Right forelimb (tissue), 1 donor: ENCODE measurements at places on chromosomes 6 and 20.

- no peak for DNase-seq
Observed at GRCh38 chr20:8399947-8400346, 267.9 kb downstream of the PLCB1 start.

GRCh38 chr20:22339091-22339881 is 245.1 kb downstream of the FOXA2 start:
- no peak for DNase-seq

GRCh38 chr6:135962731-135963130 is 111.2 kb downstream of the PDE7B start:
- no peak for DNase-seq

GRCh38 chr6:83190626-83191025 is 2.4 kb downstream of the PGM3 start:
- DNase-seq, result no peak

DNA sequence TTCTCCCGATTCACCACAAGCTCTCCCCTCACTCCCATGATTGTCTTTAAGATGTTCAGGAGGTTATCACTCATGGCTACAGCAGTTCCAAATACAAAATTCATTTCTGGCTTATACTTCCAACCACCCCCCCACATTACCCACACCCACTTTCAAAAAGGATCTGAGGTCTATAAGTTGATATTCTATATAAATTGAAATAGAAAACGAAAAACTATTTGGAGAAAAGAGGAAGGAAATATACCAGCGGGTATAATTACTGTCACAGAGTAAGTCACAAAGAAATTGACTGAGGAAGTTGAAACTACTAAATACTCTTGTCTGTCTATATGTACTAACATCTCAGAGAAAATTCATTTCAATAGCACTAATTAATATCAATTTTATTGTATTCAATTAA is 112.7 kb upstream of the TNFAIP3 start:
- DNase-seq, result no peak

GRCh38 chr6:111841822-111842221 is 31.4 kb downstream of the FYN start:
- no peak for DNase-seq

DNA sequence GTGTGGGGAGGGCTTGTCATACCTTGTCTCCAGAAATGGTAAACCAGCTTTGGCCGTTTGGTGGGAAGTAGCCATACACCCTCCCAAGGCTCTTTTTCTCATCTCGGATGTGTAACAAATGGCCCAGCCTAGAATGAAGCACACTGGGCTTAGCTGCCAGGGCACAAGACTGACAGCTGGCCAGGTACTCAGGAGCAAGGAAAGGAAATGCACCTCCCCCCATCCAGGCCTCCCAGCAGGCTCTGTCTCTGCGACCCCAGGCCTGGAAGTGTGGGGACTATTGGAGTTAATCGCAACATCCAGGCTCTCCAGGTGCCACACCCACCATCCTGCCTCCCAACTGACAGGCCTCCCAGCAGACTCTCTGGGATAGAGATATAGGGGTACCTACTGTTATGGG is 43.0 kb downstream of the MRS2 start:
- no peak for DNase-seq

GRCh38 chr20:37856932-37857660 is 45.8 kb upstream of the VSTM2L start:
- no peak for DNase-seq

DNA sequence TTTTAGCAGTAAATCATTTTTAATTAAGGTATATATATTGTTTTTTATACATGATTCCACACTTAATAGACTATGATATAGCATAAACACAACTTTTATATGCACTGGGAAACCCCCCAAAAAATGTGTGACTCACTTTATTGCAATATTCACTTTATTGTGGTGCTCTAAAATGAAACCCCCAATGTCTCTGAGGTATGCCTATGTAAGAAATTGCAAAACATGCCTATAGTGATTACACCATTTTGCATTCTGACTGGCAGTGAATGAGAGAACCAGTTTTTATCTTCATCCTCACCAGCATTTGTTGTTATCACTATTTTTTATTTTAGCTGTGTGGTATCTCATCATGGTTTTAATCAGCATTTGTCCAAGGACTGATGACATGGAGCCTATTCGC is 8.5 kb upstream of the CST11 start:
- DNase-seq, result no peak

DNA sequence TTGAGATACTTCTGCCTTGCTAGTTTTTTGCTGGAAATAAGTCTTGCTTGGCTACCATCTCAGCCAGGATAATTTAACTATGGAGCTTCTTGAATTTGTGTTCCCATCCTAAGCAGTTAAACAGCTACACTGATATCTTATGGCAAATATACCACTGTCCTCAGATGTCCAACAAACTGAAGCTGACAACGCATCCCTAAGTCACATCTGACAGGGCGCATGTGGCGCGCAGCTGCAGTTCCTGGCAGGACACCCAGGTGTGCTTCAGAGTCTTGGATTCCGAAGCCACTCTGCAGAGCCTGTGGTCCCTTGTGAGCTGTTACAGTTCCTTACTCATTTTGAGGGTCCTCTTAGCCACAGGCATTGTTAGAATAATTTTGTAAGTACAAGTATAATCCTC is 127.9 kb downstream of the WDR27 start:
- no peak for DNase-seq

GRCh38 chr6:75850026-75850833 is 101.2 kb downstream of the MYO6 start:
- DNase-seq, result no peak

DNA sequence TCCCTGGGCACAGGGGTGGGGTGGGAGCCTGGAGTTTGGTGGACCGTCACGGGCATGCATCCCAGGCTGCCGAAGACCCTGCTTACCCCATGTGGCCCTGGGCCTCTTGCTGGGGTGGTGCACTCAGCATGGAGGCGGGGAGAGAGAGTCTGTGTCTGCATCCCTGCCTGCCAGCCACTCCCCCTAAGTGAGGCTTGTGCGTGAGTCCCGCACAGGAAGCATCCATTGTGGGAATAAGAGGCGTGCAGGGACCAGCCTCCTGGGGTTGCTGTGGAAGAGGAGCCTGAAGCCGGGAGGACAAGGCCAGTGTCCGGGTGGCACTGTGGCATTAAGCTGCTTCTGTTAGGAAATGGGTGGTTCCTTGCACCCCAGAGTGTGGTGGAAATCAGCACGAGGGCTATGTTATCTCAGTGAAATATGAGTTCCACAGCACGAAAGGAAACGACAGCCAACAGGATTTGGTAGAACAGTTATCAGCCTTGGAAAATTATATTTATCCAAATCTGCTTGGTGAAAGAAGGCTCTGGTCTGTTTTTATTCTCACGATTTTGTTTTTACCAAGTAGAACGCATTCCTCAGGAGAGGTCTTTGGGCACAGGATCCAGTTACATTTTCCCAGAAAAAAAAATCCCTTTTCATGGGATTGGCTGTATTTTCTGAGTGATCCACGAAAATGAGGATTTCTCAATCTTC is 35.7 kb downstream of the CDH4 start:
- no peak for DNase-seq

- no peak for DNase-seq
Observed at GRCh38 chr20:60494476-60494875, 536.3 kb downstream of the CDH26 start.

DNA sequence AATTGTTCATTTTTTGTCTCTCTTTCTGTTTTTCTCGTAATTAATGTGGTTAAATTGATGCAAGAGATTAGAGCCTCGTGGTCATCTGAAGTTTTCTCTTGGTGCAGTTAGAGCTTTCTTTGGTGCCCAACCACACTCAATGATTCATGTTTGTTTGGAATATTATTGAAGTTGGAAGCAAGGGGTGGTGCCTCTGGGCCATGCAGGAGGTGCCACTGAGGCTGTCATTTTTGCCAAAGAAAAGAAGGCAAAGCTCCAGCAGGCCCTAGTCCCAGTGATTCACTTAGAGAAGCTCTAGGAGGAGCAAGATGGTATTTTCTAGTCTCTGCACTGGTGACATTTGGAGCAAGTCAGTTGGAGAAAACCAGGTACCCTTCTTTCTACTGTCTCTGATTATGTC is 144.5 kb upstream of the RALGAPA2 start:
- DNase-seq, result no peak

GRCh38 chr6:53526000-53526399 is 18.9 kb downstream of the GCLC start:
- DNase-seq, result no peak

- DNase-seq, result no peak
Observed at GRCh38 chr20:23022849-23023248, 12.3 kb upstream of the SSTR4 start.

DNA sequence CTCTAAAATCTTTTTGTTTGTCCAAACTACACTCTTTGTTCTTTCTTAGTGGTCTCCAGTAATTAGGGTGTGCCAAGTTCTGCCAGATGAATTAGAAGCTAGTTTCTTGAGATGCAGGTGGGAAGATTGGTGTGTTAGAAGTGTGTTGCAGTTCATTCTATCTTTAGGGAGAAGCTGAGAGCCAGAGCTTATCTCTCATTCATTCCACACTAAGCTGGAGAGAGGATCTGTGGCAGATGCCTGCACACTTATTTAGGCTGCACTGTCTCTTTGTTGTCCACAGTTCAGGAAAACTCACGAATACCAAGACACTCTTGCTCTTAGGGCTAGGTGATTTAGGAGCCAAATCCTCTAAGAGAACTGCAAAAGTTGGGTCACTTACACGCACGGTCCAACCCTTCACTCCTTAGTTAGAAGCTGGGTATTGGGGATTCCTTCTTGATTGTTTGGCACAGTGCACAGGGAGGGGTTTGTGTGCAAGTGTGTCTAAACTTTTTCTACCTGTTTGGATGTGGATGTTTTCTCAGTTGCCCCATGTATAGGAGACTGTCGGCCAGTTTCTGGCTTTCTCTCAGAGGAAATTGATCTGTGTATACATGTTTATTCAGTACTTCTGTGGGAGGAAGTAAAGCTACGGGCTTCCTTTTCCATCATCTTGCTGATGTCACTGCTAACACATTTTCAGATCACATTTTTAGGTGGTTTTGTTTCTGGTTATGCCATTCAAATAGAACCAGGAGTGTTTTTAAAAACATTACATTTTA is 49.5 kb downstream of the SMAP1 start:
- DNase-seq, result no peak

GRCh38 chr20:16352321-16352720 is 220.9 kb downstream of the KIF16B start:
- DNase-seq, result no peak

- no peak for DNase-seq
Observed at GRCh38 chr6:21085211-21085610, 508.3 kb upstream of the SOX4 start.

DNA sequence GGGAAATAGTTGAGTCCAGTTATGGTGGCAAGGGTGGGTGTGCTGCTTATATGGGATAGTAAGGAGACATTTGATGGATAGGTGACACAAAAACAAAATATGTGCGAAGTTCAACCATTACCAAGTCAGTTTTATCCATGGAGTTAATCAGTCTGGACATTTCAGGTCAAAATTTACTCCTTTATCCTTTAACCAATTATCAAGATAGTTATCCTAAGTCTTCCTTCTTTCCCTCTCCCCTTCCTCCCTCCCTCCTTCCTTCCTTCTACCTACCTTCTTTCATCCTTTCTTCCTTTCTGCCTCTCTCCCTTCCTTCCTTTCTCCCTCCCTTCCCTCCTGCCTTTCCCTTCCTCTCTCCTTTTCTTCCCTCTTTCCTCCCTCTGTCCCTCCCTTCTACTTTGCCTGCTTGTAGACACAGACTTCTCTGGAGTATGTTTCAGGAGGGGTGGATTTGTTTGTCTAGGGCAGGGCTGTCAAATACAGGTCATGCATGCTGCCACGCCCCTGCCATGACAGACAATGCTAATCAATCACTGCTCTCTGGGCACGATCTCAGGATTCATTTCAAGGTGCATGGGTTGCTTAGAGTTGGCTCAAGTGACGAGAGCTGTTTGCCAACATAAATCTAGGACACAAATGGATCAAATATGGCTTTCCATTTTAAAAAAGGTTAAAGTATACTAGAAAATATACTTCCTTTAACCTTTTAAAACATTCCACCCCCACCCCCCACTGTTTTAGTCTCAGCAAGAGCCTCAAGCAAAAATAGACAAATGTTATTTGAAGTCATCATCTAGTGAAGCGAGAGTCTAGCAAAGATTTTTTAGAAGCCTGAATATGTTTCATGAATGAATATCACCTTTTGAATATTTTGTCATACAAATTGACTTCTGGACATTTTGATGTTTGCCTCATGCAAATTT is 281.6 kb upstream of the CITED2 start:
- no peak for DNase-seq

- no peak for DNase-seq
Observed at GRCh38 chr6:156725712-156726111, 51.5 kb upstream of the ARID1B start.

- DNase-seq, result no peak
Observed at GRCh38 chr6:15352845-15353244, 107.0 kb downstream of the JARID2 start.

DNA sequence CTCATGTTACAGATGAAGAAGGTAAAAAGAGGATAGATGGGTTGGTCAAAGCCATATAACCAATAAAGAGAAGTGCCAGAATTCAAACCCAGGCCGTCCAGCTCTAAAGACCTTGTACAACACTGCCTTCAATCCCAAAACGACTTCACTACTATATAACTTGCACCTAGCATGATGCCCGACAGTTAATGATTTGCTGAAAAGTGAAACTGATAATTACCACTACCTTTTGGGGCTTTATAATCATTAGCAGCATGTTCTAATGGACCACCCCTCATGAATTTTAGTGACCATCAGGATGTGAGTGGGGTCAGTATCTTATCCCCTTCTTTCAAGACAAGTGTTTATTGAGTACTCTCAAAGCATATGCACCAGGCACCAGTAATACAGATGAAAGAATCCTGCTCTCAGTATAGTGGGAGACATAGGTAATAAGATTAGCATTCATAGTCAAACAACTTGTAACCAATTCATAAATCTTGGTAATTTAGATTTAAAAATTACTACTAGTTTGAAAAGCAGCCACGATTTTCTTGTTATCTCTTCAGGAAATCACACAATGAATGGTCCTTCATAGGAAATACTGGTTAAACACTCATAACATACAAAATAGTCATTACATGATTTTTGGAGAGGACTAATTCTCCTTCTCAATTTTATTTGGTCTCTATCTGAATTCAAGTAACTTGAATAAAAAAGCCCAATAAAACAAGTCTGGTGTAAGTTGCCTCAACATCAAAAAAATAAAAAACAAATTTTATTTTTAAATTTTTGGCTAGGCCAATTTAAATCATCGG is 98.0 kb downstream of the EPB41L2 start:
- DNase-seq, result no peak

DNA sequence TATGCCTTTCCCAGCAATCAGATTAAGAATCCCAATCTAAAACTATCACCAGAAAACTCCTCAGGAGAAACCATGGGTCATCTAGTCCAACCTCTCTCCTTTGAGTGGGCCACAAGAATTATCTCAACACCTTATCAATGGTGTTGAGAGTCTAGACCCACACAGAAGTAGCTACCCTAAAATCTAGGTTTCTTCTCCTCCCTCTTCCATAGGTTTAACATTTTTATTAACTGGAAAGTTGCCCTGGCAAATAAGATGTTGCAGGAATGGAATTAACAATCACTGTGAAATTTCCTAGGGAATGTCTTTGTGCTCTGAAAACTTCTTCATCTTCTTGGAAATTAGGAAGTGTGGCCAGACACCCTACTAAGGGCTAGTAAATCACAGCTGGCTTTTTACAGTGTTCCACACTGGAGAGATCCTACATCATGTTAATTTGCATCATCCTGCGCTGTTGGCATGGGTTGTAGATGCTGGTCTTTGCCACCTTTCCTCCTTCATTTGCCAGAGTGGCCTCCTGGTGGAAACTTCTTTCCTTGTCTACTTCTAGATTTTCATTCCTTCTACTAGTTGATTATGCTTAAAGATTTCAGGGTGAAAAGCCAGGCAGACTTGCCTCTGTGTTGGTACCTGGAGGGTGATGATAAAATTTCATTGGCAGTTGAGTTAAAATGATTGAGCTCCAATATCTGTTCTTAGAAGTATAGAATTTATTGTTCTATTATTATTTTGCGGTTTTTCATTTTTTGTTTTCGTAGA is 2.7 kb downstream of the TNFAIP3 start:
- no peak for DNase-seq
